ENCODE measurements at places on chromosomes 16 and 17. TPM values are rescaled to one million over a fixed set of nuclear protein-coding genes. Genes with fewer than 3 reads are reported as not detected.

DNA sequence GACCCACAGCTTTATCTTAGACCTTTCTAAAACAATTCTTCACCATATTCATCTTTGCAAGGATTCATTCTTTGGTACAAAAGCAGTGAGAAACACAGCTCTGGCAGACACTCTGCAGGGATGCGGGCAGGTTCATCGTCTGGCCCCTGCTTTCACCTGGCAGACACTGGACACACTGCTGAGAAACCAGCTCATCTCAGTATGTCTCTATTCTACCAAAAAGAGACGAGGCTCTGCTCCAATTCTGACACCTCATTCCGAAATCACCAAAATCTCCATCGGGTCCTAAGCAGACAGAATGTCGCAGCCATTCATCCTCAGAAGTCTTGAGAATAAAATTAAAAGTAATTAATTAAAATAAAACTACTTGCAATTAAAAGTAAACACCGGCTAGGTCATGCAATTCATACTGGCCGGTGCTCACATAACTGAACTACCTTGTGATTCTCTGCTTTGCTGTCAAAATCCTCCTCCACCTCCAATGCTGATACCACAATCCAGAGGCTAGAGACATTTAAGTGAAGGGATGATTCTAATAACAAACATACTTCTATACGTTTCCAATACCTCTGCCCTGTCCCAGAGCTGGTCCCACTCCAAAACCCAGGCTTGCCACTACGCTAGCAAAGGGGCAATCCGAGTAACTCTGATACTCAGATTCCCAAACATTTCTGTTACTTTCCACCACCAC, 1.3 kb downstream of the RNF157 start:
- DNase-seq = no peak
- H3K27me3 ChIP-seq = no peaks in the 10 kb centered on the region
- H3K4me1 ChIP-seq = peaks cover 31% of the 10 kb centered on the region
- H3K4me3 ChIP-seq = peak overlapping the region; percentile 53

- H3K27me3 ChIP-seq = no peaks in the 10 kb centered on the region
- H3K4me1 ChIP-seq = no peaks in the 10 kb centered on the region
- no peaks in the 10 kb centered on the region for H3K36me3 ChIP-seq
- H3K4me3 ChIP-seq = no peak overlapping the region
These were observed 28.0 kb downstream of the MRM1 start for GRCh38 chr17:36629252-36629847.

DNA sequence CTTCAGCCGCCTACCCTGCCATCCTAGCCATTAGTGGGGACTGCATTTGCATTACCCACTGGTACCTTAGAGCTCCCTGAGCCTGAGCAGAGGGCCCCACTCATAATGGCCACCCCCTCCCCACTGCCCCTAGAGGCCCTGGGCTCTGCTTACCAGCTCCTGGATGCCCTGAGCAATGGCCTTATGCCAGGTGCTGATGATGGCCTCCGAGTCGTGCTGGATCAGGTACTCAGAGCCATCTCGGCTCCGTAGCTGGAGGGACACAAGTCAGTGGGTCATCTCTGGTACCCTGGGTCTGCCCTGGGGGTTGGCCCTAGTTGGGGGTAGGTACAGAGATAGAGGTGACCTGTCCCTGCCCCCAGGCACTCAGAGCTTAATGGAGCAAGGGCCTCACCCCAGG, 34.9 kb downstream of the ARHGAP27 start:
- H3K4me1 ChIP-seq = no peaks in the 10 kb centered on the region
- H3K36me3 ChIP-seq = peaks cover 14% of the 10 kb centered on the region

SLC6A2 gene
- total RNA-seq = not detected

DNA sequence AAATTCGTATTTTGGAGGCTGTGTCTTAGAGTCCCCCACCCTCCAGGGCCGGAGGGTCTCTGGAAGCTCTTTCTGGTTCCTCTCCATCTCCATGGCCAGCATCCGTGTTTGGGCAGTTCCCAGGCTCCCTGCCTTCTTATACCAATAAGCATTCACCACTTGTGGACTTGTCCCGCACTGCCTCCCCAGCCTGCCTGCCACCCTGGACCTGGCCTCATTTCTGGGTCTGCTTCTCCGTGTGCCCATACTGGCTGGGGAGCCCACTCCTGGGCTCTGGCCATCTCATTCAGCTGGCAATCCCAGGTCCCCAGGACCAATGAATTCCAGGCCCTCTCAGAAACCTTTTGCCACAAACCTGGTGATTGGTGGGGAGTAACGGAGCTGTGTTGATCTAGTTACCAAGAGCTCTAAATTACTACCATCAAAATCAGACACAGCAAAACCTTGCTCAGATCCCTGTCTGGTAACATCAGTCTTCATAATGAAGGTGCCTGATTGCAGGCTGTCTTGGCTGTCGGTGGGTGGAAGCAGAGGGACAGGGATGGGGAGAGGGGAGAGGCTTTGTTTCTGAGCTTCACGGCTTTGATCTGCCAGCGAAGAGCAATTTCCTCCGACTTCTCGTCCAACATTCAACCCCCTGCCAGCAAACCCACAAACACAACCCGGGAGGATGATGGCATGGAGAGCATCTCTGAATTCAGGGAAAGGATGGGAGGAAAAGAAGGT, 27.7 kb upstream of the CRHR1 start:
- H3K27ac ChIP-seq = no peak overlapping the region
- no peak for DNase-seq
- H3K36me3 ChIP-seq = no peaks in the 10 kb centered on the region
- H3K27me3 ChIP-seq = no peaks in the 10 kb centered on the region
- no peaks in the 10 kb centered on the region for H3K4me1 ChIP-seq

PRDM7 gene
- total RNA-seq = not detected

DNA sequence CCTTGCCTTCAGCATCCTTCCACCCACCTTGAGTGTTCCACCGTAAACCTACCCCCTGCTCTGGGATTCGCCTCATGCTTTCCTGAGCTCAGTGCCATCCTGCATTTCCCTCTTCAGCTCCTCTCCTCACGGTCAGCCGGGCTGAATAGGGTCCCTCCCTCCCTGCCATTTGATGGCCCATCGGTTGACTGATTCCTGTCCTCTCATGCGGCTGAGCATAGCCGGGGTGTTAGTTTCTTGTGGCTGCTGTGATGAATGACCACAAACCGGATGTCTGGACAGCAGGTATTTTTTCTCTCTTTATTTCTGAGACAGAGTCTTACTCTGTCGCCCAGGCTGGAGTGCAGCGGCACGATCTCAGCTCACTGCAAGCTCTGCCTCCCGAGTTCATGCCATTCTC, 44.1 kb upstream of the MGAT5B start:
- H3K4me1 ChIP-seq = no peaks in the 10 kb centered on the region
- H3K4me3 ChIP-seq = no peak overlapping the region
- H3K36me3 ChIP-seq = no peaks in the 10 kb centered on the region
- no peak for DNase-seq

- H3K27me3 ChIP-seq = no peaks in the 10 kb centered on the region
- DNase-seq = no peak
- H3K27ac ChIP-seq = peak overlapping the region; percentile 66
- no peaks in the 10 kb centered on the region for H3K36me3 ChIP-seq
These were observed 25.3 kb downstream of the TRPV3 start for GRCh38 chr17:3532106-3532858.

DNA sequence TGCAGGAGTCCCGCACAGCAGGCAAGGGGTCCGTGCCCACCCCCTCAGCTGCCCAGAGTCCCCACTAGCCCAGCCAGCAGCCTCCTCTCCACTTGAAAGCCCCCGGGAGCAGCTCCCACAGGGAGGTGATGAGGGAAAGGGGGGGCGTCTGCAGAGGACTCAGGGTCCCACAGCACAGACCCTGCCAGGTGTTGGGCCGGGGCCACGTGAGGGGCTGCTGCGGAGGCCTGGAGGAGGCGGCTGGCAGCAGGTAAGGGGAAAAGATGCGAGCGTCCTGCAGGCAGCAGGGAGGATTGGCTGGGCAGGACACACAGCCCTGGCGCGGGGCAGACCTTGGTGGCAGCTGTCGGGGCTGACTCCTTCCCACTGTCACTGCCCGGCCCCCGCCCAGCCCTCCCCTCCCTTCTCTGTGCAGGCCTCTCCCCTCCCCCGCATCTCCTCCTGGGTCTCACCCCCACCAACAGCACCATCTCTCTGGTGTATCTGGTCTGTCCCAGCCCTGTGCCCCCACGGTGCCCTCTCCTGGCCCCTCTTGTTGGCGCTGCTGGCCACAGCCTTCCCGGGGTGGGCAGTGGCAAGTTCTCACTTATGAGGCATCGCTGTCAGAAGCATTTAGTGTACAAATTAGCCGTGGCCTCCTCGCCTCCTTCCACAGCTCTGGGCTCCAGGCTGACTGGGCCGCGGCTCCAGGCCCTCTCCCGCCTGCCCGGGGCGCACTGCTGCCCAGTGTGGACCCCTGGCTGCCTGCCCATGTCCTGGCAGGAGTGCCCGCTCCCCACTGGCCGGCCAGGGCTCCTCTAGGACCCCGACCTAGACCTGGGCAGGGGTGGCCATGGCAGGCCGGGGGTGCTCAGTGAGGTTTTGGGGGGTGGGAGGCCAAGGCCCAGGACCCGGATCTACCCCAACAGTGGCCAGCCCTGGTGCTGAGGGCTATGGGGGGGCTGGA, 4.4 kb upstream of the PRR35 start:
- H3K4me3 ChIP-seq = no peak overlapping the region
- no peak for DNase-seq
- H3K27me3 ChIP-seq = no peaks in the 10 kb centered on the region
- no peaks in the 10 kb centered on the region for H3K36me3 ChIP-seq
- H3K27ac ChIP-seq = no peak overlapping the region

TERB1 gene
- total RNA-seq = not detected

- no peaks in the 10 kb centered on the region for H3K4me1 ChIP-seq
- H3K36me3 ChIP-seq = no peaks in the 10 kb centered on the region
- H3K4me3 ChIP-seq = no peak overlapping the region
- no peak for DNase-seq
These were observed 21.6 kb upstream of the BRD7 start for GRCh38 chr16:50390371-50390771.

DNA sequence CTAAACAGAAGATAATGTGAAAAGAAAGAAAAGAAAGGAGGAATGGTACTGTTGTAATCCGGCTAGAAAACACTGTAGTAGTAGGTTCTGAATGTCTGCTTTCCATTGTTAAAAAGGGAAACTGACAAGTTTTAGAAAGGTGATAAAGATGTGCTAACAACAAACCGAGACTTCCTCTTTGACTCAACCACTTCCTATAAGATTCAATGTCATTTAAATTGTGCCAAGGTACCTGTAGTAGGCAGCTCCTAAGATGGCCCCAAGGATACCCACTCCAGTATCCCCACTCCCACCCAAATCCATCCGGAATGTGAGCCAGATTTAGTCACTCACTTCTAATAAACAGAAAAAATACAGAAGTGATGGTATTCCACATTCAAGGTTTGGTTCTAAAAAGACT, 31.2 kb downstream of the XYLT1 start:
- no peak overlapping the region for H3K4me3 ChIP-seq
- no peaks in the 10 kb centered on the region for H3K4me1 ChIP-seq
- DNase-seq = no peak
- H3K36me3 ChIP-seq = no peaks in the 10 kb centered on the region
- no peaks in the 10 kb centered on the region for H3K27me3 ChIP-seq

DNA sequence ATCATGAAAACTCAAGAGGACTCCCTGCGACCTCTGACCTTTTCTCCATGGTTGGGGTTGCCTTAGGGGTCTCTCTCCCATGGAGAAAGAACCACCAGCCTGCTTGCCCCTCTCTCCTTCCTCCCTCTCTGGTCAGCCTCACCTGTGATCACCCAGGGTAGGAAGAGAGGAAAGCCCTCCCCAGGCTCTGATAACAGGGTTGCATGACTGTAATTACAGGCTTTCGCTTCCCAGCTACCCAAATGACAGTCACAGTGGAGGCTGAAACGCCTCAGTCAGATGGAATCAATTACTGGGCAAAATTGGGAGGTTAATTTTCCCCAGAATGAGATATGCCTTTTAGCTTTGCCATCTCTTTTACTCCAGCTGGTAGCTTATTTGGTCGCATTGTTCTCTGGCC, 265.8 kb upstream of the SOX9 start:
- no peaks in the 10 kb centered on the region for H3K27me3 ChIP-seq
- DNase-seq = no peak
- H3K27ac ChIP-seq = no peak overlapping the region

DNA sequence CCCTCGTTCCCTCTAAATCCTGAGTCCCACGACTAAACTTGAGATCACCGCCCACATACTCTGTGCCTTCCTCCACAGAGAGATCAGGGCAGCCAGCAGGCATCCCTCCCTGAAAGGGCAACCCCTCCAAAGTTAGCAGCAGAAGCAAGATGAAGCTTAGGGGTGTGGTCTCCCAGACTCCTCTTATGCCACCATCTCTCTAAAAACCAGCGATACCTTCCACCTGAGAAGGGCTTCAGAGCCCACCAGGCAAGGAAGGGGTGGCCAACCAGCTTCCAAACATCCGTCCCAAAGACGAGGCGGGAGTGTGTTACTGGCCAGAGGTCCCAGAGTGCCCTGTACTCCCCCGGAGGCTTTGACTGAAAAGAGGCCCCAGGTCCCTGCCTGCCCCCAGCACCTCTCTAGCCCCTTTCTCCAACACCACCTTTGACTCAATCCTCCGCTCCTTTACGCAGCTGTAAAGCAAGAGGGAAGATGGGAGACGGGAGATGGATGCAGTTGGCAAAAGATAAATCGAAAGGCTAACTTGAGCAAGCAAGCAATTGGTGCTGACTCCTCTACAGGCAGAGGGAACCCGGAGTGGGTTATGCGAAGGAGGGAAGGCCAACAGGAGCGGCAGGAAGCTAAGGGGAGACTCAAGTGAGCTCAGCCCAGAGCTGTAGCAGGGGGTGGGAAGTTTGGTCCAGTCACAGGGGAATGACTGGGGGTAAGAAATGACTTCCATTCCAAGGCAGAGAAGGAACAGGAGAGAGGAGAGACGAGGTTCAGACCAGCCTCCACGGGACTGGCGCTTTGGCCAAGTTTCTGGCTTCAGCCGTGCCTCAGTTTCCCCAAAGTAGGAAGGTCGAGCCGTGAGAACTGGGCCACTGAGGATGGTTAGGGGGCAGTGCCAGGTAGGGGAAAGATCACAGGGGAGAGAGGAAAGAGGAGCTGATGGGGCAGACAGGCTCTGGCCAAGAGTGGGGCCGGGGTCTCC, 1.0 kb downstream of the ST3GAL2 start:
- DNase-seq = no peak
- peak overlapping the region; percentile 58 for H3K27ac ChIP-seq
- peaks cover 40% of the 10 kb centered on the region for H3K4me1 ChIP-seq
- H3K4me3 ChIP-seq = peak overlapping the region; percentile 90

KRT28 gene
- not detected for total RNA-seq

SPHK1 gene
- 7.7 TPM for total RNA-seq

- H3K4me1 ChIP-seq = peaks cover 15% of the 10 kb centered on the region
- no peak for DNase-seq
- H3K27ac ChIP-seq = no peak overlapping the region
- H3K27me3 ChIP-seq = no peaks in the 10 kb centered on the region
- no peak overlapping the region for H3K4me3 ChIP-seq
These were observed 18.1 kb upstream of the LCMT1 start for GRCh38 chr16:25093208-25094061.

Data from Caco-2 (cell line).